Left kidney (tissue), 8 donors: ENCODE measurements at places on chromosomes 16 and 17. TPM values are rescaled to one million over a fixed set of nuclear protein-coding genes. Genes with fewer than 3 reads are reported as not detected.

- DNase-seq, result peak; percentile 53
Measured at GRCh38 chr17:35947156-35947585, 3.7 kb upstream of the LYZL6 start.

- peak; percentile 7 for DNase-seq
Measured at GRCh38 chr17:59093145-59093701, 13.5 kb downstream of the TRIM37 start.

DNA sequence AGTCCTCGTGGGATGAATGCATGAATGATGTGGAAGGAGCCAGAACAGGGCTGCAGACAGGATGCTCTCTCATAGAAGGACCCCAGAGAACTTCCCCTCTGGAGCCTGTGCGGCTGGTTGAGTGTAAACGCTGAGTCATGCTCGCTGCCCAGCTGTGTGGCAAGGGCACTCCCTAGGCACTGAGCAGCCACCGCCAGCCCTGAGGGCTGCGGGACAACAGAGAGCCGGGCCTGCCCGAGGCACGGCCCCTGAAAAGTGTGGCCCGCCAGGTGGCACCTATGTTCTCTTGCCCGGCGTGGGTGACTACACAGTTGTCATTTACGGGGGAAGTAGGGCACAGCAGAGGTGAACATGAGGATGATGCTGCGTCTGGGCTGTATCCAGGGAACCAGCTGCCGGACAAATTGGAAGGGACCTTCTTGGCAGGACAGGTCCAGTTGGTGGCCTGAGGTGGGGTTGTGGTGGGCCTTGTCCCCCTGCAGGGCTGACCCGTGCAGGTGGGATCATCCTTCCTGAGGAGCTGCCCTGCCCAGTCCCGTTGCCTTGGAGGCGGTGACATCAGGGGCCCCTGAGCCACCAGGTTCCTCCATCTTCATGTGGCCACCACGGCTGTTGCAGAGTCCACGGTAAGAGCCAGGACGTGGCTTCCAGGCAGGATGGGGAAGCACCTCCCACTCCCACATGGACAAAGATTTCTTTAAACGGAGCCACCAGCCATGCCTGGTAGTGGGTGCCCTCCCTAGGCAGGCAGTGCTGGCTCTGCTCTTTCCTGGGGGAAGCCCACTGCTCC is 94.8 kb upstream of the CBX4 start:
- no peak for DNase-seq

- no peak for DNase-seq
Measured at GRCh38 chr16:12356632-12357340, 380.3 kb downstream of the SNX29 start.

GRCh38 chr17:75979705-75980187 is 706 bp downstream of the TEN1 start:
- no peak for DNase-seq

The C16orf87 gene
- polyA plus RNA-seq, result 30.2 TPM
